Activated CD4-positive, alpha-beta T cell treated with anti-CD3 and anti-CD28 coated beads, Interleukin-2, amount 50 U/mL, for 48 hours (primary cell): ENCODE measurements at places on chromosomes 12 and 14.

- no peak for DNase-seq
These were observed 21.4 kb downstream of the ZNF641 start for GRCh38 chr12:48329199-48329939.

GRCh38 chr14:71403656-71404055, 496.4 kb downstream of the PCNX1 start:
- DNase-seq, result no peak

- no peak for DNase-seq
These were observed 396.7 kb downstream of the NPAS3 start for GRCh38 chr14:33335366-33335765.

- no peak for DNase-seq
These were observed 239.1 kb downstream of the EGLN3 start for GRCh38 chr14:33711811-33712216.

DNA sequence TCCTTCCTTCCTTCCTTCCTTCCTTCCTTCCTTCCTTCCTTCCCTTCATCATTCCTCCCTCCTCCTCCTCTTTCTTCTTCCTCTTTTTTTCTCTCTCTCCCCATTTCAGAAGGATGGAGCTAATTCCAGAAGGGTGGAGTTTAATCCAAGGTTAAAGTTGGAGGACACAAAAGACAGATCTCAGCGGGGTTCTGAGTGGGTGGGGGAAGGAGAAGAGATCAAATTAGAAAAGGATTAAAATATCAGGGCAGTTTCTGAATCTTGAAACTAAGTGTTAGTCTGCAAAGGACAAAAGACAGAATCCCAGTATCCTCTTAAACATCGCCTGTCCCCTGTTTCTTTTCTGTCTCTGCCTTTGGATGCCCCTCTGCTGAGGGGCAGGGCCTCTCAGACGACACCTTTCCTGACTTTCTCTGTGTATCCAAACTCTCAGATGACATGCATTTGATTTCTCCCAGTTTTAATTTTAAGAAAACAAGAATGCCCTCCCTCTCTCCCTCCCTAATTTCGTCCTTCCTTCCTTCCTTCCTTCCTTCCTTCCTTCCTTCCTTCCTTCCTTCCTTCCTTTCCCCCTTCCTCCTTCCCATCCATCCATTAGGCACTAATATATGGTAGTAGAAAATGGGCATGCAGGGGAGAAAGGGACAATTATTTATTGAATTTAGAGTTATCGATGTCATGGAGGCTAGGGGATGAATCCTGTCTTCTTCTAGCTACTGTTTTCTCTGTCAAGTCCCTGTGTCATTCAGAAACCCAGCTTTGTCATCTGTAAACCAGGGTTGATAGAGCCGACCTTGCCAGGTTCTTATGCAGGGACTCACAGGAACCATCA, 269.1 kb downstream of the VRK1 start:
- DNase-seq, result no peak

DNA sequence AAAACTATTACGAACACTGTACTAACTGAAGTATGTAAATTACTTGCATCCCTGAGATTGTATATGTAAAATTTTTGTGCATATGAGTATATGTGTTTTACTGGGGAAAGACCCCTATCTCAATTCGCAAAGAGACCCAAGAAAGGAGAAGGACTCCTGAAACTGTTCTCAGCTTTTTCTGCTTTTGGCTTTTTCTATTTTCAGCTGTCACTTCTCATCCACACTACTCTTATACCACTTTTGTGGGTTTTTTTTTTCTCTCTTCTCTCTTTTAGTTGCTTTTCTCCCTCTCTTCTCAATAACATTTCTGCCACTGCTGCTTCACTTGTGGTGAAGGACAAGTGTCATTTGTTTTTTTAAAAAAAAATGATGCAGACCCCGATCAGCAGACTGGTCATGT, 39.8 kb downstream of the NIN start:
- no peak for DNase-seq

DNA sequence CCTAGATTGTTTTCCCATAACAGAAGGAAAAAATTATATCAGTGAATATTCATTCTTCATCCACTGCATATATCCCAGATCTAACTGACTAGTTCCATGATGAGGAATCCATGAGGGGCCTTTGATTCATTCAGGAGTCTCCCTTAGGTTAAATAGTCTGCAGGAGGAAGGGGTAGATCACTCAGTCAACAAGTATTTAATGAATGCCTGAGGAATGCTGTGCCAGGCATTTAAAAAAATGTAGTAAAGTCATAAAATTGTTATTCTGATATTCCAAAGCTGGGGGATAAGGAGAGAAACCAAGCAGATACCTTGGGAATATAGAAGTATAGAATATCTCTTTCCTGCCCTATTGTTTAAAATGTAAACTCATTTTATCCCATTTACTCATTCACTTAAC, 216.2 kb upstream of the CAND1 start:
- DNase-seq, result no peak

DNA sequence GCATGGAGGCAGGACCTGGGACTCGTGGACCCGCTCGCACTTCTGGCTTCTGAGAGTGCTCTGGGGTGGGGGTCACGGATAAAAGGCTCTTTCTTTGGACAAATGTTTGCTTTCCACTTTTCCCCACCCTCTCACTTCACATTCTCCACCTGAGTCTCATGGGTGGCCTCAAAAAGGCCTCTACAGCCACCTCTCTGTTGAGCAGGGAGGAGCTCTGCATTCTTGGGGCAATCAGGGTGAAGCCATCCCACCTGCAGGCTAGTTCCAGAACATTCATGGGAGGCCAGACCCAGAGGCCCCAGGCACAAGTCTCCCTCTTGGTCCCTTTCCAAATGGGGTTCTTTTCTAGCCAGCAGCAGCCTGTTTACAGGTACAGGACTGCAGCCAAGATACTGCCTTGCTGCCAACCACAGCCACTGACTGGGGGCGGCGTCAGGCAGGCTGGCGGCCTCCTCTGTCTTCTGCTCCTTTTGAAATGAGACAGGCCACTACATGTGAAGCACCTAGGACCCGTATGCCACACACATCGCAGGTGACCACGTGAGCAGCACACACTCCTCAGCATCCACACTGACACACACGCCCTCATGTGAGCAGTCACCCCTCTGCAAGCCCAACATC, 18.2 kb upstream of the CEBPE start:
- no peak for DNase-seq

DNA sequence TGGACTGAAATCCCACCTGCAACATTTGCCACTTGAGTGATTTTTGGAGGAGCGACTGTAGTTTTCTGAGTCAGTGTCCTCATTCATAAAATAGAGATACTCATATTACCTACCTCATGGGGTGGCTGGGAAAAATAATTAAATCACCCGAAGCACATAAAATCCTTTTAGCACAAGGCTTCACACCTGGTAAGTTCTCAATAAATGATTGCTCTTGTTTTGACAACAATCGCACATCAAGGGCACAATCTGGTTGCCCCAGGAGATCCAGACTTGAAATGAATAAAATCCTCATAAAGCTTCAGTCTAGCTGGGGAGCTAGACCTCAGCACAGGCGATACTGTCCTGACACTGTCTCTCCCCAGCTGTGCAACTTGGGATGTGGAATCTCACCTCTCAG, 76.0 kb upstream of the CCDC60 start:
- DNase-seq, result no peak

DNA sequence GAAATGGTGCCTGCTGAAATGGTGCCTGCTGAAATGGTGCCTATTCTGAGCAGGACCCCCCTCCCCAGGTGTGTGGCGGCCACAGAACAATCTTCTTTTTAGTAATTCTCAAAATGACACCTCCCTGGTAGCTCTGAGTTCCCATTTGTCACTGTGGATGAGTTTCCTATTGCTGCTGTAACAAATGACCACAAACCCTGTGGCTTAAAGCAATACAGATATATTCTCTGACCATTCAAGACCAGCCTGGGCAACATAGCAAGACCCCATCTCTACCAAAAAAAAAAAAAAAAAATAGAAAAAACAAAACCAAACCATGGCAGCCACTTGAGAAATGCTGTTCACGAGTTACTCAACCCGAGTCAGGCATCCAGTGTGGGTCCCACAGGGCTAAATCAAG, 7.9 kb downstream of the ACADS start:
- DNase-seq, result no peak

- DNase-seq, result peak; percentile 52
These were observed 163.4 kb downstream of the SAMD4A start for GRCh38 chr14:54730156-54730961.
